Left forelimb (tissue), 1 donor: ENCODE measurements at places on chromosomes 1 and 21.

DNA sequence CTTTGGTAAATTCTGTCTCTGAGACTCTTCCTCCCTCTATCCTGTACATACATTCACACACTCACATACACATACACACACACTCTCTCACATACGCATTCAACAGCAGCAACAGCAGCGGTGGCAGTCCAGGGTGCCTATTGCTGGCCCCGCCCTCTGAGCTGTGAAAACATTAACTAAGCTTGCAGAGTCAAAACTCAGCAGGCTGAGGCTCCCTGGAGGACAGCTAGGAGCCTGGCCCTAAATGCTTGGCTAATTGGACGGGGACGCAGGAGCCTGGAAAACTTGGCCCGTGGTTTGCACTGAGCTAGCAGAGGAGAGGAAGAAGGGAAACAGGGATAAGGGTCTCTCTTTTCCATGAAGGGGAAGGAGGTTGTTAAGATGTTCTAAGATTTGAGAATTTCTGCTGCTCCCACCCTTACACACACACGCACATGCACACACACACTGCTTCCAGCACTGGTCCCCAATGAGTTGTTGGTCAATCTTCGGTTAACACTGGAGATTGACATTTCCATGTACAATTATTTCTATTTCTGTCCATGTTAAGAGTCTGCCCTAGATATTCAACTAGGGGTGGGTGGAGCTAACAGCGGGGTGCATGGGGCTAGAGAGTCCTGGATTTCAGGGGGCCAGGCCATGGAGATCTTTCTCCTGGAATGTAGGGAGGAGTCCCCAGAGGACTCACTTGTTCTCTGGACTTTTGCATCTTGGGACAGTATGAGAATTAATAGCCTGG is 94.2 kb downstream of the PLXNA2 start:
- no peak for DNase-seq

DNA sequence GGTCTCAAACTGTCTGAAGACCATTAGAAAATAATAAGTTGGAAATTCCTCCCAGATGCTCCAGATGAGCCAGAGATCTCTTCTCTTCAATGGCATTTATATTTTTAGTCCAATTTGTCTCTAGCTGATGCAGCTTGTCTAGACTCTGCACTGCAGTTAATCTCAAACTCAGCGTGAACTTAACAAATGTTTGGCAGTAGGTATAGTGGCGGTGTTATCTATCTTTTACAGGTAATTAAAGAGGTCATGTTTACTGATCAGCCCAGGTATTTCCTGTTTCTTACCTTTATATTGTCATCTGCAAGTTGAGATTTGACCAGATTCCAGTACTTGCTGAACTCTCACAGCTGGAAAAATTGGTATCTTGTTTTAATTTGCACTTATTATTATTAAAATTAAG is 1024.5 kb upstream of the ADGRL2 start:
- DNase-seq = no peak

- no peak for DNase-seq
These were observed 8.4 kb downstream of the TRAPPC10 start for GRCh38 chr21:44020551-44020950.

DNA sequence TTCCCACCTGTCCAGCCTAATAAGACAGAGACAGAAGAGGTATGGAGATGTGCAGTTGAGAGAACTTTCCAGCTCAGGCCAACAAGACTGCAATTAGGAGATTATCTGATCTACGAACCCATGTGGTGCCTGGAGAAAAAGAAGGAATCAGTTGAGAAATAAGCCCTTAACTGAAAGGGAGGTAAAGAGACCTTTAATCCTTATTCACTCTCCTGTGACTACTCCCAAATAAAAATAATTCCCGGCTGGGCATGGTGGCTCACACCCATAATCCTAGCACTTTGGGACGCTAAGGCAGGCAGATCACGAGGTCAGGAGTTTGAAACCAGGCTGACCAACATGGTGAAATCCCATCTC is 31.9 kb upstream of the SARS1 start:
- no peak for DNase-seq

DNA sequence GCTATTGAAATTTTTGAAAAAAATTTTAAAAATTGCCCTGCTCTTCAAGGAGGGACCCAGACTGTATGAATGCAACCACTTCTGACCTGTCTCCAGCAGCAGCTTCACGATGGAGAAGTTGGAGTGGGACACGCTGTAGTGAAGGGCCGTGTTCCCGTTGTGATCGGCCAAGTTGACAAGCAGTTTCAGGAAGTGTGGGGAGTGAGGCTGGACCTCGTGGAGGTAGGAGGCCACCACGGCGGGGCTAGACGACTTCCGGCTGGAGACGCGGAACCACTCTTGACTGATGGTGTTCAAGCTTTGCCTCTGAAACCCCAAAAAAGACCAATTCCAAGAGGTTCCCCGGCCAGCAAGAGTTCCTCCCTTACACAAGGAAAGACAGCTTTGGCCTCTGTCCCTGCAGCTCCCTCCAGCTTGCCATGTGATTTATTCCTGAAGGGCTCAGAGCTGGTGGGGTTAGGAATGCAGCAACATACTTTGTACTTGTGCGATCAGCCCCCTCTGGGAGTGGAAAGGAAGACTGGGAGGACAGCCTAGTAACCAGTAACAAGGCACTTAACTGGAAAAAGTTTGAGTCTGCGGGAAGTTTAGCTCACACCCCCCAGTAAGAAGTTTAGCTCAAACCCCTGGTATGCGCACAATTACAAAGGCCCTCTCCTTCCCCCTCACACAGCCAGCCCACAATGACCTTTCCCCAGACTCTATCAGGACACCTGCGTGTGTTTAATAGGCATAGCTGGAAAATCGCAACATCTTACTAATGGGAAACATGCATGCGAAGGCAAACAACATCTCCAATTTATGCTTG is 56.0 kb downstream of the KANK4 start:
- no peak for DNase-seq

DNA sequence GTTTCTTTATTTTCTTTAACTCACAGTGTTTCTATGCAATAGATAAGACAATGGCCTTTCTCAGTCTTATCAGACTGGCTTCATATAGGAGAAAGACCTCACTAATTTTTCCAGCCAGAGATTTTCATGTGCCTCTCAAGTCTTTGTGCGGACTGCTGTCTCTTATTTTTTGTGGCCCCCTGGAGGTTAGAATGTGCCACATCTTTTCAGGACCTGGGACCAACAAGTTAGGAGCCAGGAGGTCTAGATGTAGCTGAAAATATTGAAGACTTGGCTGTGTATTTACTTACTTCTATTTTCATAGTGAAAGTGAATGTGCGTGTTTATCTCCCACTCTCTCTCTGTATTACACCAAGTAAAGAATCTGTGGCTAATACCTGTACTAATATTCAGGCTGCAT is 42.1 kb upstream of the CFHR3 start:
- DNase-seq = no peak

DNA sequence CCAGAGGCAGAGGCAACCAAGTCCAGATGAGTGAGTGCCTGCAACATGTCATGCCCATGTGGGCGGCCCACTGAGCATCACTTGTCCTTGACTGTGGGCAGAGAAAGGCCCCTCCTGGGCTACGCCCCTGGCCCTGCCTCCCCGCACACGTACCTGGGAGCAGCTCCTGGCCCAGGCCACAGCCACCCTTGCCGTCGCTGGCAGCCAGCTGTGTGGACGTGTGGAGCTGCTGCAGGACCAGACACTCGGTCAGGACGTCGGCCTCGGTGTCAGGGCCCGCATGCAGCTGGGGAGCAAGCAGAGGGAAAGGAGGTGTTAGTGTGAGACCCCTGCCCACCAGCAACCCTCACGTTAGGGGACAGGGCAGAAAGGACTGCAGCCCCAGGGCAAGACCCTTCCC is 61.3 kb downstream of the DMRTB1 start:
- DNase-seq = no peak

DNA sequence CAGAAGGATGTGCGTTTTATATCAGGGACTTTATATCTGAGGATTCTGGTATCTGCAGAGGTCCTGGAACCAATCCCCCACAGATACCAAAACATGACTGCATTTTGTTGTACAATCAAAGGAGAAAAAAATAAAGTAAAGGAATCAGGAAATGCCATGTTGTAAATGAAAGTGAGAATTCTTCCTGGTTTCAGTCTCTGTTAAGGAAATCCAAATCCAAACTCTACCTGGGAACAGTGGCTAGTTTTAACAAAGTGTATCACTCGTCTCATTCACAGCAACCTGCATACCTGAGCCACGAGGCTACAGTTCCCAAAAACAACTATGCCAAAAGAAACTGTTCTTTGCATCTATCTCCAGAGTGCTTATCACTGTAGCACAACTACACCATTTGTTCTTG is 77.3 kb upstream of the ATF3 start:
- no peak for DNase-seq

DNA sequence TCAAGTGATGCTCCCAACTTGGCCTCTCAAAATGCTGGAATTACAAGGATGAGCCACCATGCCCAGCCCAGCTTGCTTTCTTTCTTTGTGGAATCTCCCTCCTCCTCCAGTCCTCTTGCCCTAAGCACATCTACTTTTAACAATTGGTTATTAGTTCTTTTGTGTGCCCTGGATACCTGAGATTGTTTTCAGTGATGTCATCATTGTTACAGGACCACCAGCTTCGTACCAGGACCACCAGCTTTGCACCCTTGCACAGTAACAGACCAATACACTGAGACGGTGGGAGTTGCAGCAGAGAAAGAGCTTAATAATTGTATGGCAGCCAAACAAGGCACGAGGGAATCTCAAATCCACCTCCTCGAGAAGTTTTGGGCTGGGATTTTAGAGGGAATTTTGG is 71.3 kb downstream of the CNIH3 start:
- DNase-seq = no peak

- no peak for DNase-seq
These were observed 56.0 kb upstream of the TRAPPC10 start for GRCh38 chr21:43956019-43956669.

DNA sequence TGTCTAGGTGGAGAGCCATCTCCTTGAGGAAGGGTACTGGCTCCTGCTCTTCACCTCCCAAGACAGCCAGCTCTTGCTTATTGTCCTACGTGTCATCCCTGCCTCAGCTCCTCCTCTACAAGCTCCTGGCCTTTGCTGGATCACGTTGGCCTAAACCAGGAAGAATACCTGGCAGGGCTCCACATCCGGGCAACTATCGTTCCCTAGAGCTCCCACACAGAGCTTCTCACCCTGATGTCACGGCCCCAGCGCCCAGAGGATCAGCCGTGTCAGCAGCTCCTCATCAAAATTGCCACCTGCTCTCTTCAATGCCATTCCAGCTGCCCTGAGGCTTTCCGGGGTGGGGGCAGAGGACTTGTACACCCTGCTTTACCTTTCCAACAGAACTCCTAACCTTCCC is 1.9 kb upstream of the TPM3 start:
- no peak for DNase-seq

DNA sequence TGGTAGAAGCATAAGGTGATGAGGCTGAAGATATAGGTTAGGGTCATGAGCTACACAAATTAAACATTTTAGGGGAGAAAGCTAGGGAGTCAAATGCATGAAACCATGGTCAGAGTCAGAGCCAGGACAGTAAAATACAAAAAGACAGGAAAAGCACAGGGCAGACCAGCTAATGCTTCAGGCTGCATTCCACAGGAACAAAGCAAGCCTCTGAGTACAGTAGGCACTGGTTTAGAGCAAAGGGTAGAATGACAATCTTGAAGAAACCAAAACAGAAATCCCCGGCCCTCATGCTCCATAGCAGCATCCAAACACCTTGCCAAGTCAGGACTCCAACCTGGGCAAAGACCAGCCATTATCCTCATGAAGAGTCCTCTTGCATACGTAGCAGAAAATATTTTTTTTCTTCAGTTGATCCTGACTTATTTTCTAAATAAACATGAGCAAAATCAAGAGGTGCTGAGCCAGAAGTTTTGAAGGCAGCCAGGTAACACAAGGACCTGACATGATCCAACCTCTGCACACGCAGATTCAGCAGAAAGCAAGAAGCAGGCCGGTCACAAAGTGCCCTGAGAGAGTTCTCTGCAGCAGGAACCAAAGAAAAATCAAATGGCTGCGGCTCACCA is 273.1 kb downstream of the TTLL7 start:
- DNase-seq = no peak

- DNase-seq = no peak
These were observed 42.5 kb downstream of the WDR4 start for GRCh38 chr21:42836767-42837301.

DNA sequence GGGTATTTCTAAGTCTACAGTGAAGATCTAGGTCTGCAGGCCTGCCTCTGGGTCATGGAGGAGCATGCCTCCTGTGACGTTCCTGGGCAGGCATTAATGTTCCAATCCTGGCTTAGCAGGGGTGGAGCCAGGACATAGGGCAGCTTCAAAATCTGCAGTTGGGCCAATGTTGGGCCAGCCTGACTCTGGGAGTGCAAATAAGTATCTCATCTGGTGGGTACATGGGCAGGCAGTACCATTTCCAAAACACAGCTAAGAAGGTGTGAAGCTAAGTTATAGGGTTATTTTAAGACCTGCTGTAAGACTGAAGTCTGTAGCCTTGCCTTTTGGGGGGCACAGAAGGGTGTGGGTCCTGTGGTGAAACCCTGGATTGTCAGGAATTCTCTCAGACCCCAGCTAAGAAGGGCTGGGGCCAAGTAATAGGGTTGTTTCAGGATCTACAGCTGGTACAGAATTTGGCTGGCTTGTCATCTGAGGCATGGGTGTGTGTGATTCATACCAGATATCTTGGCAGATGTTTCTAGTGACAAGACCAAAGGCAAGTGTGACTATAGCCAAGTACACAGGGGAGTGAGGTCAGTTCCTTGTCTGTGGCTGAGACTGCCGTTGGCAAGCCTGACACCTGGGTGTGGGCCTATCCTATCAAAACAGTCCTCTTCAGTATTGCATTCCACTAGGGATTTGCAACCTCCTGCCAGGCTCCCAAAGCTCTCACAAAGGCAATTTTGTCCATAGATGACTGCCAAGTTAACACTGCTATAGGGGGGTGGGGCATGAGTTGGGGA is 468.7 kb upstream of the B3GALT2 start:
- DNase-seq = no peak

DNA sequence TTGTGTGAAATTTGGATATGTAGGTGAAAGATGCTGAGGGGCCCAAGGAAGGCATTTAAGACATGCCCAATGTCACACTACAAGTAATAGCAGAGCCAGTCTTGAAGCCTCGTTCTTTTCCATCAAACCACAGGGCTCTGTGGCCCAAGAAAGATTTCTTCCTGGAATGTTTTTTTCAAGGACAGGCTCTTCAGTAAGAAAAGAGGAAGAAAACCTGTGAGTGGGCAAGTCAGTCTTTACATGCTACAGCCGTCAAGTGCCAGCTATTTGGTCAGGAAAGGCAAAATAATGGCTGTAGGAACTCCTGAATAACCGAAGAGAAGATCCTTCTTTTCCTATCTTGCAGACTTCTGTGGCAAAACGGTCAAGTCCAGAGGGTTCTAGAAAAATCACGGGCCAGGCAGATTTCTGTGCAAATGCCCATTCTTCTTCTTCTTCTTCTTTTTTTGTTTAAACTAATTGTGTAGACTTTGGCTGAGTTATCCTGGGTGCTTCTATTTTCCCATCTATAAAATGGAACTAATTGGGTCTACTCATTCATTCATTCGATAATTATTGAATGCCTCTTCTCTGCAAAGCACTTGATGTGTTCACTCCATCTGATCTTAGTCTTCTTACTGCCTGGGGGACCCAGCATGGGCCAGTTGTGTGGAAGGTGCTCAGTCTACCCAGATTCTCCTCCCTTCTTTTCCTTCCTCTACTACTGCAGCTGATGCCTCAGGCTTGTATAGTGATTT is 1.9 kb upstream of the ID3 start:
- DNase-seq = no peak

- DNase-seq = no peak
These were observed at the start of gene RNF223 for GRCh38 chr1:1073743-1074587. Gene RNF223 (minus strand): TSS chr1:1074306. CDS start chr1:1072566, 1,740 bp downstream.
